ENCODE measurements at places on chromosomes 4 and X.

- no peak for DNase-seq
Measured at GRCh38 chrX:21658152-21658737, at the start of gene KLHL34. TSS of gene KLHL34 (minus strand) at chrX:21658330. CDS start at chrX:21657788, 542 bp downstream.

- DNase-seq = no peak
Measured at GRCh38 chrX:69080855-69081465, 84.3 kb downstream of the PJA1 start.

- no peak for DNase-seq
Measured at GRCh38 chr4:1473718-1474117, 67.5 kb upstream of the NKX1-1 start.

- no peak for DNase-seq
Measured at GRCh38 chr4:156970501-156971164, 966 bp downstream of the PDGFC start.
